ENCODE measurements at places on chromosomes 5 and 9.

DNA sequence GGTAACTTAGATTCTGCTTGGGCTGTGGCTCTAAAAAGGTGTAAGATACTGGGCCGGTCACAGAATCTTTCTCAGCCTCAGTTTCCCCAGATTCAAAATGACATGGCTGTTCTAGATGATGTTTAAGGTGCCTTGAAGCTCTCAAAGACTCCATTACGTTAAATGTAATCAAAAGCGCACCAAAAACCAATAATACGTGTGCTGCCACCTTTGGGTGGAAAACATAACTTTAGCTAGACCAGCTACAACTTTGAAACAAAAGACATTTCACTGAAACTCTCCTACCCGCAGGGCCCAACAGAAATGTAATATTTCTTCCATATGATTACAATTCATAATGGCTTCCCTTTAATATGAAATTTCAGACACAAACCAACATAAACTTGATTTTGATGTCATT, 35.0 kb upstream of the PCSK5 start:
- DNase-seq: no peak

- DNase-seq: no peak
Measured at GRCh38 chr9:1065130-1065529, 15.0 kb downstream of the DMRT2 start.

DNA sequence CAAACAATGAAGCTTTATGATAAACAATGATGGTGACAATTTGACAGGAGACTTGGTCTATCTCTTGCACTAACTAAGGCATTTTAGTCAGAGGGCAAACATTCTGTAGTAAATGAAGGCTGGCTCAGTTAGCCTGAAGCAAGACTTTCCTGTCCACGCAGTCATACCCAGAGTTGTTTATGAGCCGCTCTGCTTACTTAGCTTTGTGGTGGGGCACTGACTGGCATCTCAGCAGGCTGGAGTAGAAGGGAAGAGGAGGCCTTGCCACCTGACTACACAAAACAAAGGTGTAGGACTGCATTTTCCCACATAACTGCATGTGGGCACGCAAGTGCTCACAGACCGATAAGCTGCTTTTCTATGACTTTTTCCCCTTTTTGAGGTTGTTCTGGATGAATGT, 133.7 kb upstream of the EPB41L4A start:
- DNase-seq: no peak

DNA sequence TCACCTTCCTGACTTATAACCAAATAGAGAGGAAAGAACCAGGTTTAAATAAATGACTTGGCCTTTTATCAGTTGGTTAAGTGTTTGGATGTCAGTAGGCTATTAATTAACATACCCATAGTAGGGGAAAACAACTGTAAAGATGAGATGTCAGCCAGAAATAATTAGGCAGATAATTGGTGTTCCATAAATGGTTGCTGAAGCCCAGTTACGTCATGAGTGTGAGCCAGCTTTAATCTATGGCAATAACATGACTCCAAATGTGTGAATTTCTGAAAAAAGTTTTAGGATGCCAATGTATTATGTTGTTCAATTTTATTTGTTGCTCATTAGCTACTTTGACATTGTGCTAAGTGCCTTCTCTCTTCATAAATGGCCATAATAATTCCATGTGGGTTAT, 180.5 kb downstream of the FBXL7 start:
- DNase-seq: no peak

DNA sequence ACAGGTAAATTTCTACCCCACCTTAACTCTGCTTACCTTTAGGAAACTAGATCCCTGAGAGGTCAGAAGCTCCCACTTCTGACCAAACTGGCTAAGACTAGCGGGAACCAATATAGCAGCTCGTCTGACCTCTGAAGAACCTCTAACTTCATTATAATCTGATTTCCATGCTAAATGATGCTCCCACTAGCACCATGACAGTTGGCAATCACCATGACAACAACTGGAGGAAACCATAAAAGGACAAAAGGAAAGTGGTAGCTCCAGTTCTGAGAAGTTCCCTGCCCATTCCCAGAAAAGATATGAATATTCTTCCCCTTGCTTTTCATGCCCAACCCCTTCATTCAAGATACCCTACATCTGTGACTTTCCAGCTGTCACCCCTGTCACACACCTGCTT, 483.3 kb downstream of the CTNND2 start:
- DNase-seq: no peak

DNA sequence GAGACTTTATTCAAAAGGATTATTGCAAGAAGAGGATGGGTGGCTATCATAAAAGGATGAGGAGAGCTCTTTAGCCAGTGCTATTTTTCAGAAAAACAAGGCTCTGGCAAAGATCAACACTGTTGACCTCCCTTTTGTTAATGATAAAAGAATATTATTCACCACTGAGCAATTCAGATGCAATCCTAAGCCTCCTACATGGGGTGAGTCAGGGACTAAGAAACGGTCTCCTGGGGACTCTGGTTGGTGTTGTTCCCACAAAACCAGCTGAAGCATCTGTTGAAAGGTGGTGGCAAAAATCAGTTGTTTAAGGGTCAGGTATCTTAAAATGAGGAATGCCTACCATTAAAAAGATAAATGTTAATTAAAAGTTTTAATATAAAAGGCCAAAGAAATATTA, 7.7 kb upstream of the GCNT1 start:
- no peak for DNase-seq

DNA sequence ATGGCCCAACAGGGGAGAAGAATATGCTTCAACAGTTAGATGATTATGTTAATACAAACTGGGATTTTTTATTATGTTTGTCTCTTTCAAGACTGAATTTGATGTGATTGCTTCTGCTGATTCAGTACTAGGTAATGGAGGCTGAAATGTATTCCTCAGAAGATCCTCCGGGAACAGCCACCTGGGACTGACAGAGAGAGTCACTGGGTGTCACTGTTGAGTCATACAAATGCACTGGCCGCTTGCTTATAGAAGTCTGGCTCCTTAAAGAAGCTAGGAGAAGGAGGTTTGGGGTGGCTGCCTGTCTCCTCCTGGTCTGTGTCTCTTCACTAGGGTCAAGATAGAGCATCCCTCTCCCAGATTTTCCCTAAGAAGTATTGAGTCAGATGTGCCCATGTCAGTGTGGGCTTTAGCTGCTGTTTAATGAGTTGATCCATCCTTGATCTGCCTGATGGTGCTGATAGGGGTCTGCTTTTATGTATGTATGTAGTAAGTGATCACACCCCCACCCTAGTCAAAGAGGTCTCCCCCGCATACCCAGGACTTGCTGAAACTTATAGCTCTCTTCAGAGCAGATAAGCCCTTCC, 773.4 kb downstream of the BRINP1 start:
- peak; percentile 92 for DNase-seq

- no peak for DNase-seq
Measured at GRCh38 chr5:137658324-137658723, 77.6 kb downstream of the KLHL3 start.

DNA sequence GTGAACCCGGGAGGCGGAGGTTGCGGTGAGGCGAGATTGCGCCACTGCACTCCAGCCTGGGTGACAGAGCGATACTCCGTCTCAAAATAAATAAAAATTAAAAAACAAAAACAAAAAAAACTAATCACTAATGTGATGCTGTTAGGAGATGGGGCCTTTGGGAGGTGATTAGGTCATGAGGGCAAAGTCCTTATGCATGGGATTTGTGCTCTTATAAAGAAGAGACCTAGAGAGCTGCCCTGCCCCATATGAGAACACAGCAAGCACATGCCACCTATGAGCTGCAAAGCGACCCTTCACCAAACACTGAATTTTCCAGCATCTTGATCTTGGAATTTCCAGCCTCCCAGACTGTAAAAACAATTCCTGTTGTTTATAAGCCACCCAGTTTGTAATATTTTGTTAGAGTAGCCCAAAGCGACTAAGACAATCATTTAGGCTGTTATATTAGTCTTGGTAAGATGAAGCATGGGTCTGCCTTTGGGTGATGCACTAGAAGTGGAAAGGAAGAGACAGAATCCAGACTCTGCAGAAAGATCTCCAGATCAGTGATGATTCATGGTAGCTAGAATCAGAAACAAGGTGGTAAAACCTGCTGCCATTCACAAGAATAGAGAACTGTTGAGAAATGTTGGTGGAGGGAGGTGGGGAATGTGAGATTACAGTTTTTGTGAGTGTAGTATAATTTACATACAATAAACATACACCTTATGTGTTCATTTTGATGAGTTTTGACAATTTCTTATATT, 26.2 kb downstream of the GPR21 start:
- no peak for DNase-seq

DNA sequence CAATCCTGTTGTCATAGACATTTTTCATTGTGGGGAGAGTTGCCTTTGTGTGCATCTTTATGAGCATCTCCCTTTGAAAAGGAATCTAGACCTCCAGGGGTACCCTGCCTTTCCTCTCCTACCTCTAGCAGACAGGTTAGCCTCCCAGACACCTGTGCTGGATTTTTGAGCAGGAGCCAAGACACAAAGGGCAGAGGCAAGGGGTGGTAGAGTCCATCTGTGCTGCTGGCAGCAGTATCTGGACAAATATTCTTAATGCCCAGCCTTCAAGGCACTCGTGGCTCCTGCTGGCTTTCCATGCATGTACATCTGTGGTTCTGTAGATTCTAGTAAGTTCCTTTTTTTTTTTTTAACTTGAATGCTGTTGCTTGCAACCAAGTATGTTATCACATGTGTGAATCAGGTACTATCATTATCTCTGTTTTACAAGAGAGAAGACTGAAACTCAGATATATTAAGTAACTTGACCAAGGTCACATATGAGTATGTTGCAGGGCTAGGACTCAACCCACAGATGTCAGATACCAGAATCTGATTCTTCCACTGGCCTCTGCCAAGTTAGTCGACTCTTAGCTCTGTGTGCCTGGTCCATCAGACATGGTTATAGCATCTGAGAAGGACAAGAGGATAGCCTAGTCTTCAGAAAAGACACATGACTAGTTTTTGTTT, 32.9 kb upstream of the GPR151 start:
- DNase-seq: no peak

GRCh38 chr5:2642684-2643345, 108.7 kb downstream of the IRX2 start:
- peak; percentile 73 for DNase-seq

DNA sequence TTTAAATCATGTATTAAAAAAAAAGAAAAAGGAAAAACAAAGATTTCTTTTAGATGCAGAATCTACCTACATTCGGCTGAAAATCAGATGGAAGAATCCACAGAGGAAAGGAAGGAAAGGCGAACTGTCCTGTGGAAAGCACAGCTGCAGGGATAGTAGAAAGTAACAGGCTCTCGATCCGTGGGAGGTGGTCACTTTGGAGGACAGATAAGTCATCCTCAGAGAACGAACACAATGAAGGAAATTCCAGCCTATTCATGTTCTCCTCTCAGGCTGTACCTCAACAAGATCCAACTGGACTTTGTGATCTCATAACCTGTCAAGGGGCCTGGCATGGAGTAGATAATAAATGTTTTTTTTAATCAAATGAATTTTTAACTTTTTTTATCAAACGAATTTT, 72.8 kb downstream of the NR6A1 start:
- DNase-seq: no peak

GRCh38 chr5:1334831-1335539, 9.9 kb downstream of the CLPTM1L start:
- DNase-seq: no peak

- no peak for DNase-seq
Measured at GRCh38 chr5:143231973-143232812, 171.3 kb downstream of the NR3C1 start.

DNA sequence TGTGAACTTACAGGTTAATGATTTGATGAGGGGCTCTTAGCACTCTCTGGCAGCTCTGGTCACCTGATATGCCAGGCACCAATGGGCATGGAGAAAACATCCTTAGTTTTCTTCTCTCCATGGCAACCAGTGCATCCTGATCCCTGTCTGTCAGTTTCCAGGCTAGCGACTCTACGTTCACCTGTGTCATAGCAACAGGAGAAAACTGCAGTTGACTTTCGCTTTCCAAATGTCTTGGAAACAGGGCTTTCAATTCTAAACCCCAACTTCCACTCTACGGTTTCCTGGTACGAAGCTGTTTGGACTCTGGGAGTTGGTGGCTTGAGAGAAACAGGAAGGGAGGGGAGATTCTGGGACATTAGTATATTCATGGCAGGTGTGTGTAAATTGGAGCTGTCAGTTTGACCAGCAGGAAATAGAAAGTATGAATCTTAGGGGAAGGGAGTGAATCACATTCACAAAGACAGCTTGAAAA, 74.4 kb downstream of the SLC28A3 start:
- DNase-seq: peak; percentile 98

- DNase-seq: no peak
Measured at GRCh38 chr9:25261445-25261844, 416.8 kb downstream of the TUSC1 start.

- no peak for DNase-seq
Measured at GRCh38 chr9:20023961-20024571, 235.2 kb upstream of the SLC24A2 start.

GRCh38 chr5:37319037-37319782, 51.7 kb downstream of the NUP155 start:
- DNase-seq: no peak

- DNase-seq: no peak
Measured at GRCh38 chr5:9529041-9529480, 16.8 kb downstream of the SEMA5A start.

DNA sequence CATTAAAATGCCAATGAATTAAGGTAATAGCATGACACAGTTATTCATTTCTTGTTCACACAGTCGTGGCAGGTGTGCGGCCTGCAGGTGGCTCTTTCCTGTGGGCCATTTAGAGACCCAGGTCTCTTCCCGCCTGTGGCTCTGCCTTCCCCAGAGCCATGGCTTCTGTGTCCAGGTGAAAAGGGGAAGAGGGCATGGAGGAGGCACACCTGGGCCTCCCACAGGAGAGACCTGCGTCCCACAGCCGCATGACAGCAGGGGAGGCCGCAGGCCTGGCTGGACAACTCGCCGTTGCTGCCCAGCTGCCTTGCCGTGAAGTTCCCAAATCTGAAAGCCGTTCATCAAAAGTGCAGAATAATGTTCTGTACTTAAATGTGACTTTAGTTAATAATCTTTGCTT, 14.4 kb upstream of the PLEKHG4B start:
- DNase-seq: no peak

- peak; percentile 96 for DNase-seq
Measured at GRCh38 chr9:79300068-79300467, 271.7 kb upstream of the TLE4 start.

DNA sequence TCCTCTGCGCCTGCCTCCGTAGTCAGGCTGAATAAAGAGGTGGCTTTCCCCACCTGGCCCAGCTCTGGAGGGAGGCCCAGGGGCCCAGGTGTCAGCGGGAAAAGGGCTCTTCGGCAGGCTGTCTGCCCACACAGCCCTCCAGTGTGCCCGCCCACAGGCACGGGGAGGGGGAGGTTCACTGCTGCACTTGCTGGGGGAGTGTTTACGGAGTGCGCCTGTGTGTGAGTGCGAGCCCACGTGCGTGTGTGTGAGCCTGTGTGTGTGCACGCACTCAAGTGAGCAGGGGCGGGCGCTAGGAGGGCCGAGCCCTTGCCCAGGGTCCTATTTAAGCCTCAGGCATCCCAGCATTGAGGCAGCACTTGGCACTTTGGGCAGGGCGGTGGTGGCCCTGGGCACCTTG, 10.9 kb downstream of the DNLZ start:
- no peak for DNase-seq

- no peak for DNase-seq
Measured at GRCh38 chr9:119003201-119003611, 366.0 kb downstream of the BRINP1 start.

GRCh38 chr9:91421971-91422757, 1.5 kb downstream of the NFIL3 start:
- DNase-seq: no peak

- DNase-seq: no peak
Measured at GRCh38 chr9:98894171-98894570, 49.5 kb upstream of the COL15A1 start.

GRCh38 chr9:97564291-97565175, 63.1 kb downstream of the TMOD1 start:
- DNase-seq: no peak

All from NCI-H748 treated with DMSO at 0.1 percent for 48 hours (cell line).